ENCODE measurements at places on chromosomes 5 and 9. TPM values are rescaled to one million over a fixed set of nuclear protein-coding genes. Genes with fewer than 3 reads are reported as not detected.
A peak's percentile ranks its signal among the peaks of the same experiment; 100 is the strongest.

IFT74 gene
- 28.6 TPM for total RNA-seq

- no peak for DNase-seq
These were observed 53.2 kb downstream of the NAA35 start for GRCh38 chr9:85994191-85994590.

ADGRD2 gene
- total RNA-seq = not detected

GRCh38 chr5:151779531-151780125 is 7.9 kb downstream of the G3BP1 start:
- no peak for DNase-seq

DNA sequence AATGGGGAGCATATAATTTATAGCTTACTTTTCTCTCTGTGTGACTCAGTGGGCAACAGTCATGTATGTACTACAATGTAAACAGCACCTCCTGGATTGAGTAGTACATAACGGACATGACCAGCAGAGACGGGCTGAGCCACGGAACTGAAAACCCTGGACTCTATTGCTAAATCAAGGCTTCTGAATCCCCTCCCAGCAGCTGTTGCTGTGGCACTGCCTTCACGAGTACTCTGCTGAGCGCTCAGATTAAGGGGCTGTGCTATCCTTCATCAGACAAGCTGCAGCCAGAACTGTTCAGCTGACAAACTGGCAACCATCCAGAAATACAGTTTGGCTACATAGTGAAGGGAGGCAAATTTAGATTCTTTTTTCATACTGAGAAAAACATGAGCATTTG is 131.3 kb upstream of the CCDC180 start:
- DNase-seq = peak; percentile 76

HMGCS1 gene
- 98.2 TPM for total RNA-seq

- no peak for DNase-seq
These were observed 221.1 kb downstream of the CDK5RAP2 start for GRCh38 chr9:120358877-120359276.

ZNF189 gene
- total RNA-seq = 27.9 TPM

- no peak for DNase-seq
These were observed 127.8 kb upstream of the MVB12B start for GRCh38 chr9:126198854-126199253.

- no peak for DNase-seq
These were observed 747.2 kb upstream of the ACO1 start for GRCh38 chr9:31637265-31637664.

- no peak for DNase-seq
These were observed 24.7 kb downstream of the TBCA start for GRCh38 chr5:77751328-77752023.

GRCh38 chr9:128244837-128245231 is 31.0 kb downstream of the GOLGA2 start:
- peak; percentile 97 for DNase-seq

DNA sequence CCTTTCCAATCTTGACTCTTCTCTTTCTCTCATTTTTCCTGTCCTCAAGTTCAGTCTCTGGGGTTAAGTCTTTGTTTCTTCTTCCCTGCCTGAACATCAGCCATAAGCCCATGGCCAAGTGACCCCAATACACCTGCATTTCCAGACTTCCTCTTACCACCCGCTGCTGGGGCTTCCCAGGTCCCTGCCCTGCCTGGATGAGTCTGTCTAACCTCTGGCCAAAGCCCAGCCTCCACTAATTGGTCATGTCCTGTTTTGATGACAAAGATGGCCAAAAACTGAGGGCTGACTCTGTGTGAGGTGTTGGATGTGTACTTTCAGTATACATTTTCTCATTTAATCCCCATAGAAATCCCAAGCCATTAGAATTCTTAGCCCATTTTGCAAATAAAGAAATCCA is 47.3 kb downstream of the SH3TC2 start:
- no peak for DNase-seq

DNA sequence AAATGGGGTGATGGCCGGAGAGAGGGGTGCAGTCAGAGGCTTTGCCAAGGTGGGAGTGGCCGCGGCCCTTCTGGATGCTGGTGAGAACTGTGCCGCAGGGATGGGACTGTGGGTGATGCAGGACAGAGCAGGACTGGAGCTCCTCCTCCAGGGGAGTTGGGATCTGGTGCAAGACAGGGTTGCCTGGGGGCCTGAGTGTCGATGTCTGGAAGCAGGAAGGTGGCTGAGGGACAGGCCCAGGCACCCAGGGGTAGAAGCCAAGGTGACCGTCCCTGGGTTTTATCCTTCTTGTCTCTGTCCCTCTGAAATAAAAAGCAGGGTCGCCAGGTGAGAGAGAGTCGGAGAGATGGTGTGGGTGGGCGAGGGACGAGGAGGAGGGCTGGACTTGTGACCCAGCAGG is 89.1 kb upstream of the IER5L start:
- DNase-seq = no peak

GRCh38 chr9:26524267-26524666 is 368.3 kb downstream of the CAAP1 start:
- DNase-seq = peak; percentile 85

DNA sequence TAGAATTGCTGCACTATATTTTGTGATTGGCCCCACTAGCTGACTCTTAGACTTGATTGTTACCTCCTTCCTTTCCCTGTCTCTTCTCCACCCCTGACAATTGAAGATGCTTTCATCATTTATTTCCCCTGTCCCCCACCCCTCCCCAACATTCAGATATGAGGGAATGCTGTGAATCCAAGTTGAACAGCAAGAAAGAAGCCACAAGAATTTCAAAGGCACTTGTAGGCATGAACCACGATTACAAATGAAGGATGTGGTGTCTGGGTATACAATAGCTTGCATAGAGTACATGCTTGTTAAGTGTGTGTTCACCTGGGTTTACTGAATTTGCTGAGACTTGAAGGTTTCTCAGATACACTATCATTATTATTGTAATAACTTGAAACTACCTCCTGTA is 78.3 kb upstream of the TRIO start:
- no peak for DNase-seq

ZNF658 gene
- 7.0 TPM for total RNA-seq

GRCh38 chr5:134911285-134912206 is 6.6 kb downstream of the PCBD2 start:
- no peak for DNase-seq

GRCh38 chr5:158847772-158848171 is 251.9 kb downstream of the EBF1 start:
- no peak for DNase-seq

DNA sequence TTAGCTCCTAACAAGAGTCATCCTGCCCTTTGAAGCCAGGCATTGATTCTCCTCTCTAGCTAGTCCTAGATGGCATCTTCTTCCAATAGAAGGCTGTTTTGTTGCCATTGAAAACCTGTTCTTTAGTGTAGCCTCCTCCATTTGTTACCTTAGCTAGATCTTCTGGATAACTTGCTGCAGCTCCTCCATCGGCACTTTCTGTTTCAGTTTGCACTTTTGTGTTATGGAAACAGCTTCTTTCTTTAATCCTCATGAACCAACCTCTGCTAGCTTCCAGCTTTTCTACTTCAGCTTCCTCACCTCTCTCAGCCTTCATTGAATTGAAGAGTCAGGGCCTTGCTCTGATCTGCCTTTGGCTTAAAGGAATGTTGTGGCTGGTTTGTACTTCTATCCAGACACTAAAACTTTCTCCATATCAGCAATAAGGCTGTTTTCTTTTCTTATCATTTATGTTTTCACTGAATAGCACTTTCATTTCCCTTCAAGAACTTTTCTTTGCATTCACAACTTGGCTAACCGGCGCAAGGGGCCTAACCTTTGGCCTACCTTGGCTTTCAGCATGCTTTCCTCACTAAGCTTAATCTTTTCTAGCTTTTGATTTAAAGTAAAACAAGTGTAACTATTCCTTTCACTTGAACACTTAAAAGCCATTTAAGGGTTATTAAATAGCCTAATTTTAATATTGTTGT is 166.5 kb upstream of the SLC12A2 start:
- DNase-seq = no peak

DHFR gene
- total RNA-seq = 11.6 TPM

TMEFF1 gene
- total RNA-seq = not detected

ZNF879 gene
- total RNA-seq = 14.9 TPM

ABCA2 gene
- 20.2 TPM for total RNA-seq

TENT4A gene
- 21.7 TPM for total RNA-seq

MSX2 gene
- total RNA-seq = 8.2 TPM

- DNase-seq = peak; percentile 36
These were observed 188.2 kb downstream of the CRB2 start for GRCh38 chr9:123544007-123544827.

DNA sequence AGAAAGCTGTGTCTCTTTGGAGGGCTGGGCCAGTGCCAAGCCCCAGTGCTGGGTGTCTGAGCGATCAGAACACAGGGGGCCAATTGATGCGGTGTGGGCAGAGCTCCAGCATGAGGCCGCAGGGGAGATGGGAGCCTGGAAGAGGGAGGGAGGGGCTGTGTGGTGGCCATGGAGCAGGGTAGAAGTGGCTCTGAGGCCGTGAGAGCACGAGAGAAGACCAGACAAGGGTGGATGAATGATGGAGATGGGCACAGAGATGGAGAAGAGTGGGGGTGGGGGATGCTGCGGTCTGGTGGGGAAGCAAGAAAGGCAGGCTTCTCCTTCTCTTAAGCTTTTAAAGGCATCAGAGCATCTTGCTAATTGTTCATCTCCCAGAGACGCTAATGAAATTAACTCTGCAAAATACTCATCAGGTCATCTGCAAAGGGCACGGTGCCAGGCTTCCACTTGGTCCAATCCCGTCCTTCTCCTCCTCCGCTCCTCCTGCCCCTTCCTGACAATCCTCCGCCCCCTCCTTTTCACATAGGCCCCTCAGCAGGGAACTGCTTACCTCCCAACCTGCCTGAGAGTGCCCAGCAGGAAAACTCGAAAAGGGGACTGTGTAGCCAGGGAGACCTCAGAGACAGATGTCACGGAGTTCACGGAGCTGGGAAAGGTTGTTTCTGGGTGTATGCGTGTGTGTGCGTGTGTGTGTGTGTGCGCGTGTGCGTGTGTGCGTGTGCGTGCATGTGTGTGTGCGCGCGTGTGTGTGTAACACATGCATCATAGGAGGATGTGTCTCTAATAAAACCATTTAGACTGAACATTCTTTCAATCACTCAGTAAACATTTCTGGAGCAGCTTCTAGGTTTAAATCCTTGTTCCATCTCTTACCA is 7.1 kb upstream of the UNC5A start:
- DNase-seq = no peak

PITX1 gene
- 17.3 TPM for total RNA-seq

GRCh38 chr5:29307478-29307877 is 1886.0 kb upstream of the CDH6 start:
- no peak for DNase-seq

GRCh38 chr5:173496883-173497255 is 119.6 kb downstream of the BOD1 start:
- DNase-seq = no peak

DNA sequence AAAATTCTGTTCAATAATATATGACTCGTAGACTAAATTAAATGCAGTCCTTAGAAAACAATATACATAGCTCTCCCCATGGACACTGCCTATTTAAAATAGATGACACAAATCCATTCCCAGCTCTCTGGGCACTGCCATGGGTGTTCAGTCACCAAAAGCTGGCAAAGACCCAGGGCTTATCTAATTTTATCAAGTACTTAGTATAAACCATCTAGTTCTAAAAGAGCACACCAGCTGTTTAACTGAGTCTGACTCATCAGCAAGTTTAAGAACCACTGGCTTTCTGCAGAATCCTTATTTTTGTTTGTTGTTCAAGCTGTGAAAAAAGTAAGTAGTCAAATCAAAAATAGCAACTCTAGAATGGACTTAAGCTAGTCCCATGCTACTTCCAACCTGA is 107.6 kb downstream of the PLPP1 start:
- peak; percentile 65 for DNase-seq

- DNase-seq = peak; percentile 68
These were observed 21.3 kb downstream of the KCTD16 start for GRCh38 chr5:144191998-144192397.

GRCh38 chr5:98463676-98464075 is 309.8 kb upstream of the RGMB start:
- DNase-seq = no peak

DNA sequence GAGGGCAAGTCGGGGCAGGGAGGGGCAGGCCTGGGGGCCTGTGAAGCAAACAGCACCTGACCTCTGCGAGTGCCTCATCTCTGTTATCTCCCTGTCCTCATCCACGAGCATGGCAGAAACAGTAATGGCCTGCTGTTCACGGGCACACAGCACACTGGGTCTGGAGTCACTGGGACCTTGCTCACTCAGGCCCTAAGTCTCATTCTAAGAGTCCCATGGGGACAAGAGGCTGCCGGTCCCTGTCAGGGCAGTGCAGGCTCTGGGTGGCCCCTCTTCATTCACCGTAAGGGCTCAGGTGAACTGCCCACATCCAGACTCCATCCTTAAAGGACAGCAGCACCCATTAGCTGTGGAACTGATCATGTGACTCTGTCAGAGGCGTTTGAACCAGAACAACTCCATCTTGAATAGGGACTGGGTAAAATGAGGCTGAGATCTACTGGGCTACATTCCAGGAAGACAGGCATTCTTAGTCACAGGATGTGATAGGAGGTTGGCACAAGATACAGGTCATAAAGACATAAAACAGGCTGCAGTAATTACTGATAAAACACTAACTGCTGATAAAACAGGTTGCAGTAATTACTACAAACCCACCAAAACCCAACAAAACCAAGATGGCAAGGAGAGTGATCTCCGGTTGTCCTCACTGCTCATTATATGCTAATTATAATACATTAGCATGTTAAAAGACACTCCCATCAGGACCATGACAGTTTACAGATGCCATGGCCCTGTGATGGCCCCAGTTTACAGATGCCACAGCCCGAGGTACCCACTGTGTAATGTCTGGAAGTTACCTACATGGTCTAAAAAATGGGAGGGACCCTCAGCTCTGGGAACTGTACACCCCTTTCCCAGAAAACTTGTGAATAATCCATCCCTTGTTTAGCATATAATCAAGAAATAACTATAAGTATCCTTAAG is 28.7 kb downstream of the BICD2 start:
- no peak for DNase-seq

Measured in umbilical cord (tissue), 2 donors.